ENCODE measurements at places on chromosomes 7 and 10.

DNA sequence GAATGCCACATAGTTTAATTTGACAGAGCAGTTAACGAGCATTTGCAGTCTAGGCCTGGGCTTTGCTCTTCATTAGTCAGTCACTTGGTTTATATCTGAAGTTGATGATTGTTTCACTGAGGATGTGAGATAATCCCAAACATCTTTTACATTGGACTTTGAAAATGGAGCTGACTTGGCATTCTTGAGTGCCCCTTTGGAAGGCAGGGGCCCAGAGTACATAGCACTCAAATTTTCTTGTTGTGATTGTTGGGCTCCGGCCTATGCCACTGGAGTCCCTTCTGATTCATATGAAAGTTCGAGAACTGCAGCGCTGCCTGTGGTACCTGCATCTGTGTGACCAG, 21.9 kb downstream of the DNAJB6 start:
- H3K4me1 ChIP-seq = peaks cover 45% of the 10 kb centered on the region
- H3K27me3 ChIP-seq = no peaks in the 10 kb centered on the region
- no peak overlapping the region for H3K27ac ChIP-seq
- H3K36me3 ChIP-seq = peaks cover 10% of the 10 kb centered on the region

GRCh38 chr7:125930848-125931247, 1001.2 kb upstream of the POT1 start:
- DNase-seq = no peak
- H3K27ac ChIP-seq = no peak overlapping the region
- H3K27me3 ChIP-seq = no peaks in the 10 kb centered on the region
- no peaks in the 10 kb centered on the region for H3K36me3 ChIP-seq

GRCh38 chr7:2357165-2357564, 2.5 kb downstream of the EIF3B start:
- no peak for DNase-seq
- no peaks in the 10 kb centered on the region for H3K27me3 ChIP-seq
- no peak overlapping the region for H3K27ac ChIP-seq
- H3K4me3 ChIP-seq = no peak overlapping the region

GRCh38 chr10:119878524-119878923, 5.9 kb upstream of the MCMBP start:
- no peak for DNase-seq
- H3K27ac ChIP-seq = no peak overlapping the region

DNA sequence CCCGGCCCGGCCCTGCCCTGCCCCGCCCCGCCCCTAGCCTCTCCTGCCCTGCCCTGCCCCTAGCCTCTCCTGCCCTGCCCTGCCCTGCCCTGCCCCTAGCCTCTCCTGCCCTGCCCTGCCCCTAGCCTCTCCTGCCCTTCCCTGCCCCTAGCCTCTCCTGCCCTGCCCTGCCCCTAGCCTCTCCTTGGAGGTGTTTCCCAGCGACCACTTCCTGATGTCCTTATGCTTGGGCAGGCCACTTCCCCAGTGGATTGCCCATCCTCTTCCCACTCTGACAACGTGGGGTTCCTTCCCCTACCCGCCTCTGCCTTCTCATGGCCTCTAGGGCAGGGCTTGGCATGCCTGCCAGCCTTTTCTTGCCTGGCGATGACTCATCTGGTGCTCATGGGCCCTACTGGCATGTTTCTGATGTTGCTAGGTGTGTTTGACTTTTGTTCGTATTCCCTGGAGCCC, 21.2 kb downstream of the PRXL2A start:
- no peak overlapping the region for H3K4me3 ChIP-seq
- peaks cover 21% of the 10 kb centered on the region for H3K36me3 ChIP-seq
- no peak for DNase-seq
- no peaks in the 10 kb centered on the region for H3K27me3 ChIP-seq
- H3K27ac ChIP-seq = no peak overlapping the region
- no peaks in the 10 kb centered on the region for H3K4me1 ChIP-seq

DNA sequence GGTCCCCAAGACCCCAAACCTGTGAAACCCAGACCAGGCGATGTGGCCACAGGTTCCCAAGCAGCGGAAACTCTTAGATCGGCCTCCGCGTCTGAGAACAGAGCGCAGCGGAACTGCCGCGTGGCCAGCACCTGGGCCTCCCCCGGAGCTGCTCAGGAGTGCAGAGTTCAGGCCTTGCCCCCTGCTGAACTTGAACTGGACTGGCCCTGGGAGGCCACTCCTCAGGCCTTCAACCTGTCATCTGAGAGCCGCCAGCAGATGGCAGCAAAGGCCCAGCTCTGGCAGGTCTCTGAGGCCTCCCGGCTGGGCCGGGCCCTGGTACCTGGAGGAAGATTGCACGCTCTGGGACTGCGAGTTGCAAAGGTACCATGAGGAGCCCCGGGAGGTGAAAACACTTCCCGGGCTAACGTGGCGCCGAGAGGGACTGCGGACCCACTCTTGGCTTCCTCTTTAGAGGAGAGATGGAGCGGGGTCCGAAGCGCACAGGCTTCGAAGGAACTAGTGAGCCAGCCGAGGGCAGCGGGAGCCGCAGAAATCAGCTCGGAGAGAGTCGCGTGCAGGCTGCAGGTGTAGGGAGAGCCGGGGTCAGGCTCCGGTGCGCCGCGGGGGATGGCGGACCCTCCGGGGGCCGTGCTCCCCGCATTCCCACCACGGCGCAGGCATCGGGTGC, 89.2 kb downstream of the PAXIP1 start:
- H3K27me3 ChIP-seq = peaks cover 6% of the 10 kb centered on the region
- peaks cover 9% of the 10 kb centered on the region for H3K4me1 ChIP-seq

DNA sequence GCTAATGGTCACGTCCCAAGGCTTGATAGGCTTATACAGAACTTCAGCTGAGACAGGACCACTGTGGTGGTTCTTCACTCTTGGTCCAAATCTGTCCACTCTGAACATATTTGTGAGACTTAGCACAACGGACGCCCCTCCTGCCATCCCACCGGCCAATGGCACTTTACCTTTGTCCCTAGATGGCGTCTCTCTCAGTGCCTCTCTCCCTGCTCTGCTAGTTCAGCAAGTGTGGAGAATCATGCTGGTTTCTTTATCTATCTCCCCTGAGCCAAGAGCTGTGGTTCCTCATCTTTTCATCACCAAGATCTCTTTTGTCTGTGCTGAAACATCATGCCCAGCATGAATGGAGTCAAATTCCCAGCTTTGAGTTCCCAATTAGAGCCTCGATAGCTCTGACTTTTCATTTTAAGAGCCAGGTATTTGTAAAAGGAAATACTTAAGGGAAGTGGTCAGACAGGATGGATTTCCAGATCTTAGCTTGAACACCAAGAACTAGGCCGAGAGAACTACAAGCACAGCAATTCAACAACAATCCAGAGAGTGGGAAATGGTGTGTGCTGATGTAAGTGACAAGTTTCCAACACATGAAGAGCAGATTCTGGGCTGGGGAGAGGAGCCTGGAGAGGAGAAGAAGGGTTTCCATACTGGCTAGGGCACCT, 69.5 kb downstream of the ZNF800 start:
- H3K36me3 ChIP-seq = no peaks in the 10 kb centered on the region
- H3K27ac ChIP-seq = no peak overlapping the region
- H3K4me1 ChIP-seq = no peaks in the 10 kb centered on the region
- no peaks in the 10 kb centered on the region for H3K27me3 ChIP-seq
- H3K4me3 ChIP-seq = no peak overlapping the region
- DNase-seq = no peak

GRCh38 chr10:124952123-124952522, 10.2 kb downstream of the ZRANB1 start:
- no peaks in the 10 kb centered on the region for H3K36me3 ChIP-seq
- H3K4me3 ChIP-seq = no peak overlapping the region
- no peak overlapping the region for H3K27ac ChIP-seq

- H3K4me3 ChIP-seq = no peak overlapping the region
- H3K36me3 ChIP-seq = no peaks in the 10 kb centered on the region
- H3K4me1 ChIP-seq = no peaks in the 10 kb centered on the region
- no peaks in the 10 kb centered on the region for H3K27me3 ChIP-seq
- no peak for DNase-seq
- H3K27ac ChIP-seq = no peak overlapping the region
These were observed 43.3 kb upstream of the NRF1 start for GRCh38 chr7:129568240-129568639.

Data from sigmoid colon (tissue), 7 donors.